ENCODE measurements at places on chromosomes 7 and 10.
A peak's percentile ranks its signal among the peaks of the same experiment; 100 is the strongest.

DNA sequence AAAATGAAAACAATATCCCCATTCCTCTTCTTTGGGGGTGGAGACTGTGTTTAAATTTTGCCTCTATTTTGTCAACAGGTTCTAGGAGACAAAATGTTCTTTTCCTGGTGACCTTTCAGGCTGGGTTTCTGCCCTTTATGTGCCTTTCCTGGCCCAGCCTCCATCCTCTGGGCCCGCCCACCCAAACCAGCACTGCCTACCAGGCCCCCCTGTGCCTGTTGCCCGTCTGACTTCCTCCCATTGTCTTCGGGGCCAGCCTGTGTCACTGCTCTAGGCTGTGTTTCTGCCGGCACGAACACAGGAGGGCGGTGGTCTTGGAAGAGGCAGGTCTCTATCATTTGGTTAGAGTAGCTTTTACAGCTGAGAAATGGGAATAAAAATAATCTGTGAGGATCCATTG, 13.9 kb downstream of the TSPAN14 start:
- no peak for DNase-seq

DNA sequence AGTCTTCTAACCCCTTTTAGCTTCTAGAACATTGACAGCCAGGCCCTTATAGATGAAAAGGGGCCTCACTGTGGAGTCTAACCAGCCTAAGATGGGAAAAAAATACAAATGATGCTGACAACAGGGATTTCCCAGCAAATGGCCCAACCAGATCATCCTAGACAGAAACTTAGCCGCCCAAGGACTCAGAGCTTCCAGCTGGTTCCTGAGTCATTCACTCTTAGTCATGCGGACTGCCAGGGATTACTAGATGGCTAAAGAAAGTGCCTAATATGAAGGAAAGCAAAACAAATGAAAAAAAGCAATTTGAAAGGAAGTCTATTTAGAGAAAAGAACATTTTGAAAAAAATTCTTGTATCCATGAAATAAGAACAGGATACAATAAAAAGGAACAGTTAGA, 23.7 kb downstream of the TSPAN14 start:
- DNase-seq = peak; percentile 49

DNA sequence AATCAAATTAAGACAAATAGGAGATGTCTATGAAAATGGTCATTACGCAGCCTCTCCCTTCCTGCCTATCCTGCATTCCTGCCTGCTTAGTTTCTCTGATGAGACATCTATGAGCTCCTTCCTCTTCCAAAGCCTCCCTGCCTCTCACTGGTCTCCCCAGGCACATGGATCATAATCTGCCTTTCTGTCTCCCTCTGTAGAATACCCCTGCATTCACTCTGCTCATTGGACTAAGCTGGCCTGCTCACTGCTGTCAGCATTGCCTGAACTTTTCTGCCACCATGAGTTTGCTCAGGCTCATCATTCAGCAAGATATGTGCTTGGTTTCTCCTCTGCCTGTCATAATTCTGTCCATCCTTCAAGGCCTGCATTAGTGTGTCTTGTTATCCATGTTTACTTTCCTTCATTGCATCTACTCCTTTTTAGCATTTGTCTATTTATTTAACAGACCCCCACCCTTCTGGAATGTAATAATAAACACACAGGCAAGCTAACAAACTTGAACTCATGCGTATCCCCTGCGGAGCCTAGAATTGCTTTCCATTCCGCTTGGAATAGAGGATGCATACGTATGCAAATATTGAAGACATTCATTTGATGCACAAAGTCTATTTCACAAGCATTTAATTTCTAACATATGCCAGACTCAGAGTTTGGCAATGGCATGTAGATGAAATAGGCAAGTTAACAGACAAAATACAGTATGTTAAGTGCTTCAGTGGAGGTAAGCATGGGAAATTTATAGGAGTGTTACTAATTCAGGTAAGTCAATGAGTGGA, 88.3 kb downstream of the PTPRZ1 start:
- no peak for DNase-seq

- DNase-seq = no peak
Observed at GRCh38 chr10:86649471-86650150, 4.7 kb upstream of the OPN4 start.

- DNase-seq = peak; percentile 93
Observed at GRCh38 chr7:100465702-100466311, 1.7 kb upstream of the SPACDR start.

GRCh38 chr7:108063520-108063933, 60.6 kb upstream of the LAMB1 start:
- no peak for DNase-seq

- no peak for DNase-seq
Observed at GRCh38 chr7:26186364-26187311, 13.9 kb downstream of the HNRNPA2B1 start.

- no peak for DNase-seq
Observed at GRCh38 chr7:73809467-73809951, 21.3 kb upstream of the CLDN4 start.
